Heart right ventricle (tissue), 16 donors: ENCODE measurements at places on chromosomes 12 and 14. TPM values are rescaled to one million over a fixed set of nuclear protein-coding genes. Genes with fewer than 3 reads are reported as not detected.
A peak's percentile ranks its signal among the peaks of the same experiment; 100 is the strongest.

FGF23 gene
- 0.01 TPM for polyA plus RNA-seq

STAB2 gene
- 0.01 TPM for polyA plus RNA-seq

BCL2L2 gene
- 16.8 TPM for polyA plus RNA-seq

ZNF664 gene
- 39.8 TPM for polyA plus RNA-seq

DNA sequence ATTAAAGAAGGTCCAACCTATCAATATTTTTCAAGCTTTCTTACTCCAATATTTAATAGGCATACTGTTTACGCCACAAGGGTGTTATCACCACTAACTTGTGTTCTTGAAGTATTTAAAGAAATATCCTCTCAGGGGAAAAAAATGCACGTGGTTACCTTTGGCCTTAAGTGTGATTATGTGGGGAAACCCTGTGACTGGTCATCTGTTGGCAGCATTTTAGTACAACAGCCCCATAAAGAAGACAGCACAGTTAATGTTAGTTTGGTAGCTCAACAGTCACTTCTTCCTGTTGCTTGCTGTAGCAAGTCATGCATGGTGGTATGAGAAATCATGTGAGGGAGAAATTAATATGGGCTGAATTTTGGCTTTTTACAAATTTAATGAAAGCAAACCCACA is 1021.5 kb upstream of the TMEM132C start:
- no peak for DNase-seq

- no peak for DNase-seq
Measured at GRCh38 chr14:91996948-91997371, 42.9 kb downstream of the TRIP11 start.

DNA sequence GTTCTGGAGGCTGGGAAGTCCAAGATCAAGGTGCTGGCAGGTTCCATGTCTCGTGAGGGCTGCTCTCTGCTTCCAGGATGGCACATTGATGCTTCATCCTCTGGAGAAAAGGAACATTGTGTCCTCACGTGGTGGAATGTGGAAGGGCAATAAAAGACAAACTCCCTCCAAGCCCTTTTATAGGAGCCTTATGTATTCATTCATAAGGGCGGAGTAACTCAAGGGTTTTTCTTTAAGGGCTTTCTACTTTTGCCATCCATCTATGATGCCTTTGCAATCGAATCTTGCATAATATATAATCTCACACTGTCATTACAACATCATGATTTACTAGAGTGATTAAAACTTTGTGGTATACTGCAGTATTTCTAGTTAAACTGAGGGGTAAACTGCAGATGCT is 132.7 kb upstream of the DDHD1 start:
- no peak for DNase-seq

DNA sequence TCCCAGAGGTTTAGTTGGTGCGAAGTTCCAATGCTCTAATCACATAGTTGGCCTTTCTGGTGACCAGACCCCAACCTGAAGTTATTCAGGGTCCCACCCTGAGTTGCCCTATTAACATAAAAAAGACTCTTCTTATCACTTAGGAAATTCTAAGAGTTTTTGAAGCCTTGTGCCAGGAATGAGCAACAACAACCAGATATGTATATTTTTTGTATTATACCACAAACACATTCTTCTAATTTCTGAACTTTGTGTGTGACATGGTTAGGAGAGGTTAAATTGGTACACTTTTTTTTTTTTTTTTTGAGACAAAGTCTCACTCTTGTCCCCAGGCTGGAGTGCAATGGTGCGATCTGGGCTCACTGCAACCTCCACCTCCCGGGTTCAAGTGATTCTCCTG is 320.4 kb upstream of the PDE3A start:
- DNase-seq = no peak

DNA sequence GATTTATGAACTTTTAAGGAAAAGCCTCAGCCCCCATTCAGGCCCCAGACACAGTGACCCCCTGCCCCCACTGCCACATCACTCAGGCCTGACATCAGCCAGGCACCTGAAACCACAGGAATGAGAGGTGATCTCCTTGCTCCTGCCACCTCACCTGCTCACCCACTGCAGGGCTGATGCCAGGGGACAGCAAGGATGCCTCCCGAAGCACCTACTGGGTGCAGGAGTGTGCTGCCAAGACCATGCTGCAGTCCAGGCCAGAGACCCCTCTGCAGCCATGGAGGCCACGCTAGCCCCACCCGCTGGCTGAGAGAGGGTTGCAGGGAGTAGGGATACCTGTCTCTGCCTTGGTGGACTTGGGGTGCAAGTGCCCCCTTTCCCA is 18.6 kb upstream of the KRT7 start:
- no peak for DNase-seq

DNA sequence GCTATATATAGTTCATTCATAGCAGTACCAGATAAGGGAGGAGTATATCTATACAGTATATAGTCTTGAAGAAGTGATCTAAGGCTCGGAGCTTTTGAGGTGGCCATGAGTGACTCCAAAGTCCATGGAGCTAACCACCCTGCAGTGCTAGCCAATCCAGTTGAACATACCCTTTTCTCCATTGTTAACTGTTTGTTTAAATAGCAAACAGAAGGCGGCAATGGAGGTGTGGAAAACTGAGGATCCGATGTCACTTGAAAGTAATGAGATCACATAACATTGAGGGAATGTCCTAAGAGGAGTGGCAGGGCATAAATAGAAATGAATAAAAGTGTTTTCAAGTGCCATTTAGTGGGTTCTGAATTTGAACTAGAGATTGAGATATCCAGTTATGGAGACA is 12.4 kb upstream of the SNAPC1 start:
- DNase-seq = no peak

GRCh38 chr12:52351196-52352059 is 15.9 kb downstream of the KRT85 start:
- DNase-seq = peak; percentile 61

DNA sequence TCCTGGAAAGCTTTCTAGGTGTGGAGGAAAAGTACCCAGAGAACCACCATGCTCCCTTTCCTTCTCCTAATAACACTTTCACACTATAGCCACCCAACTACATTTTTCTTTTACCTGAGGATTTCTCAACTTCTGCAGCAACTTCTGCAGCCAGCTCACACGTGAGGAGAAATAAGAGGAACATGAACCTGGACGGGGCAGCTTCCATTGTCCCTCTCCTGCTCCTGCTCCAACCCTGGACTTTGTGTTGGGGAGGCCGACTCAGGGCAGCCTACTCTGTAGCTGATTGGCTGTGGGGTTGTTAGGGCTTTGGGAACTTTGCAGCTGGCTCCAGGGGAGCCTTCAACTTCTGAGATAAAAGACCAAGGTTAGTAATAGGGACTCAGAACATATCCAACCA is at the start of gene ERP27:
Gene ERP27, minus strand, starts transcription at position 237 of the 400 bp plus-strand sequence. Its CDS starts 29 bp downstream, at position 208.
- DNase-seq = no peak

DNA sequence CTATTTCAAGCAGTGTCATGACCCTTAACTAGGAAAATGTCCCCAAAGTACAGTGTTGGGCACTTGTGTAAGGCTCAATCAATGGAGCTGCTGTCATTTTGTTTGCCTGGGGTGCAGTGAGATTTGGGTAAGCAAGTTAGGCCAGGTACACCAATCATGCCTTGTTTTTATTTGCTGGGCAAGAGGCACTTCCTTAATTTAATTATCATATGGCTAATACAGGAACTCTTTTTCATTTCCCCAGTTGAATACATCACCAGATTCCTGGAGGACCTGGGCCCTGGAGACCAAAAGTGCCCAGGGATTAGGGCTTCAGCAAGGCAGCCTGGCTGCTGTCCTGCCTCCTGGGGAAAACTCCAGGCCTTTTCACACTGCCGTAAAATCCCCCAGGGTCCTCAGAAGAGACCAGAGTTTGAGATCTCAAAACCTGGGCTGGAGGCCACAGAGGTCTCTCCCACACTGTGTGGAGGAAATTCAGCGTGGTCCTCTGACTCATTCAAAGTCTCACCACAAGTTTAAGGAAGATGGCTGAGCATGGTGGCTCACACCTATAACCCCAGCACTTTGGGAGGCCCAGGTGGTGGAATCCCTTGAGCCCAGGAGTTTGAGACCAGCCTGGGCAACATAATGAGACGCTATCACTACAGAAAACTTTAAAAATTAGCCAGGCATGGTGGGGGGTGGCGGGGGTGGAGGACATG is 28.4 kb upstream of the FOXN3 start:
- DNase-seq = no peak

DNA sequence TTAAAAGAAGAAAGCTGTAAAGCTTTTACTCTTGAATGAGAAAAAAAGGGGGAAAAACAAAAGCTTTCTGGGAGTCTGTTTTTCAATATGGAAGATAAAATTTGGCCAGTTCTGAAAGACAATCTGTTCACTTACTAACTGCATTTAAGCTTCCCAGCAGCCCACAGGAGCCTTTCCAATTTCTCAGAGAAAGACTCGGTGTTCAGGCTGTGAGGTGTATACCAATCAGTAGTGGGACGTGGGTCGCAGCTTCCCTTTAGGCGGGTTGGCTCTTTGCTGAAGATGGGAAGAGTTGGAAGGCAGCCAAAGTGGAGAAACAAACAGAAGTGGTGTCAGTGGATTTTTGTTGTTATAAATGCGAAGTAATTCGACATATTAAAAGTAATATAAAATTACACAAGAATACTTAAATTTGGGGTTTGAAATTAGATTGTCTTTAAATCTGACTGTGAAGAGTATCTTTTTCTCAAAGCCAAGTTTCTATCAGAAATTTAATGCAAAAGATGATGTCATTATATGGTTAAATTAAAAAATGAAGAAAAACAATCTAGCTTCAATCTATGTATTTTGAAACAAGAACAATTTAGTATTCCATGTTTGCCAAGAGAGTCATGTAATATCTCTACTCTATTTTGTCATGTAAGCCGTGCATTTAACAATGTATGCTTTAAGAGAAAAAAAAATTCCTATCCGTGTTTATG is 590.2 kb upstream of the ATXN7L3B start:
- no peak for DNase-seq

GRCh38 chr12:113201187-113202177 is 16.0 kb downstream of the RITA1 start:
- no peak for DNase-seq

DNA sequence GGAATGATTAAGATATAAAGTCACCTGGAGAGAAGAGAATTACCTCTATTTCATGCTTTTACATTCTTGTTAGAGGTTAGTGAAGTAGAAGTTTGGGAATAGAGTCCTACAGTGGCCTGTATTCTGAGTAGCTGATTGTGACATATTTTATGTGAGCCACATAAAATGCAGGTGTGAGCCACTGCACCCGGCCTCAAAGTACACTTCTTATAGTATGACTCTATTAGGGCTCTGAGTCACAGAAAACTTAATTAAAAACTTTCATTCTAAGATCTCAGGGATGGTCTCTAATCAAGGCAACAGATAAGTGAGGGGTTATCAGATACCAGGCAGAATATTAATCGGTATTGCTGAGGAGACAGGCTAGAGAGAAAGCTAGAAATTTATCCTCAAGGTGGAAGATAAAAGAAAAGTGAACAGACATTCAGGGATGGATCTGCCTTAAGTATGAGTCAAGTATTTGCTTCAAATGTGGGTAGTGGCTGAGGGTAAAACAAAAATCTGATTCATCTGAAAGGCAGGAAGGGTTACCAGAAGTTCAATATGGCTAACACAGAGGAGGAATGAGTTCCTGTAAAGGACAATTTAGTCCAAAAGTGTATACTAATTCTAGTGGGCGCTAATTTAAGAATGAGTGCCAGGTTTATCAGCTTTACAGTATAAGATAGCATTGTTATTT is 5.5 kb upstream of the G2E3 start:
- DNase-seq = no peak

GRCh38 chr14:51208982-51209381 is 31.1 kb upstream of the TMX1 start:
- DNase-seq = no peak

DNA sequence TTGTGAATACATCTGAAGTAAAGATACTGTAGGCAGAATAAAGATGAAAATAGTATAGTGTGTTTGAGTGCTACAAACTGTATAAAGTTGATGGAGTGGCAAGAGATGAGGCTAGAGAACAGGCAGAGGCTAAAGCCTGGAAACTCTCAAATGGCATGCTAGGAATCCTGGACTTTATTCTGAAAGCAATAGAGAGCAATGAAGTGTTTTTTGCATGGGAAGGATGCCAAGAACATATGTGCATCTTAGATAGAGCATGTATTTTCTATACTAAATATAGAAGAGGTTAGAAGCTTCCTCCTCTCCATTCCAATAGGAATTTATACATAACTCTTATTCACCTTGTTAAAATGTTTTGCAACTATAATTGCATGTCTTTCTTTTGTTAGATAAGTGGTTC is 86.3 kb upstream of the TMTC2 start:
- DNase-seq = no peak

DNA sequence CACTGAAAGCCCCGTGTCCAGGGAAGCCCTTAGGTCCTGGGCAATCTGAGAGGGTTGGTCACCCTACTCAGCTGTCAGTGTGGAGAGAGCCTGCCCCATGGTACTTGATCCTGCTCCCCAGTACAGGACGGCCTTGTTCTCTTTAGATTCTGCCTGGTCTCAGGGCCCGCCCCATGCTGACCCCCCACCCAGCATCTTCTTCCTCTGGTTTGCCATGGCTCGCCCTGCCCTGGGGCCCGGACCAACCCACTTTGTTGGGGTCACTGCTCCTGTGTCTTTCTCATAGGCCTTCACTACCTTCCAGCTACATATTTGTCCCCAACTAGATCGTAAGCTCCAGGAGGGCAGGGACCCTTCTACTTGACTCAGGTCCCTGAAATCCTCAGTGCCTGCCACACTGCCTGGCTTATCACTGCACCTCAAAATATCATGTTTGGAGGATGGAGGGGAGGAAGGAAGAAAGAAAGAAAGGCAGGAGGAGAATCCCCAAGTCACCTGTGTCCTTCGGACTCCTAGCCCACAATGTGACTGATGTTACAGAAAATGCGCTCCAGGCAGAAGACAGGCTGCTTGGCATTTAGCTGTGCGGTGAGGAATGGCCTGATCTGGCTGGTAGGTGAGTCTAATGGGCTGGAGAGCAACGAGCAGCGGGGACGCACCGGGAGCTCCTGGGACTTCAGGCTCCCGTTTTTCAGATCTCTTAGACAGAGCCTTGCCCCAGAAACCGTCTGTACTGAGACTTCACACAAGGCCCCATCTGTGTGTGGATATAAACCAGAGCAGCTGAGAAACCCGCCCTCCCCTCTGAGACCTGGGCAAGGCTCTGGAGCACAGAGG is 66.1 kb downstream of the C14orf132 start:
- no peak for DNase-seq

DNA sequence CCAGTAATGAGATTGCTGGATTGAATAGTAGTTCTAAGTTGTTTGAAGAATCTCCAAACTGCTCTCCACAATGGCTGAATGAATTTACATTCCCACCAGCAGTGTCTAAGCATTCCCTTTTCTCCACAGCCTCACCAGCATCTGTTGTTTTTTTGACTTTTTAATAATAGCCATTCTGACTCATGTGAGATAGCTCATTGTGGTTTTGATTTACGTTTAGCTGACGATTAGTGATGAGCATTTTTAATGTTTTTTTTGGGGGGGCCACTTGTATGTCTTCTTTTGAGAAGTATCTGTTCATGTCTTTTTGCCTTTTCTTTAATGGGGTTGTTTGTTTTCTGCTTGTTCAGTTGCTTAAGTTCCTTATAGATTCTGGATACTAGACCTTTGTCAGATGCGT is 8.1 kb upstream of the SLC15A5 start:
- no peak for DNase-seq

- DNase-seq = no peak
Measured at GRCh38 chr14:31961896-31962295, 115.2 kb upstream of the ARHGAP5 start.
